Activated B cell treated with CpG ODN at 0.5 μM for 24 hours (primary cell): ENCODE measurements at places on chromosomes 1 and 21. TPM values are rescaled to one million over a fixed set of nuclear protein-coding genes. Genes with fewer than 3 reads are reported as not detected.

LRRC53 gene
- total RNA-seq, result not detected in 2 replicates

CCDC30 gene
- total RNA-seq, result 3.5 and 4.3 TPM in 2 replicates

SLC5A9 gene
- total RNA-seq, result not detected in 2 replicates

AUNIP gene
- 0.42 and 0.64 TPM in 2 replicates for total RNA-seq

TNNI3K gene
- total RNA-seq, result not detected in 2 replicates

SLC45A1 gene
- total RNA-seq, result 0.33 and 0.34 TPM in 2 replicates

GBP6 gene
- total RNA-seq, result not detected in 2 replicates

GRCh38 chr1:66276218-66276617, 257.7 kb upstream of the SGIP1 start:
- no peak for DNase-seq

DNA sequence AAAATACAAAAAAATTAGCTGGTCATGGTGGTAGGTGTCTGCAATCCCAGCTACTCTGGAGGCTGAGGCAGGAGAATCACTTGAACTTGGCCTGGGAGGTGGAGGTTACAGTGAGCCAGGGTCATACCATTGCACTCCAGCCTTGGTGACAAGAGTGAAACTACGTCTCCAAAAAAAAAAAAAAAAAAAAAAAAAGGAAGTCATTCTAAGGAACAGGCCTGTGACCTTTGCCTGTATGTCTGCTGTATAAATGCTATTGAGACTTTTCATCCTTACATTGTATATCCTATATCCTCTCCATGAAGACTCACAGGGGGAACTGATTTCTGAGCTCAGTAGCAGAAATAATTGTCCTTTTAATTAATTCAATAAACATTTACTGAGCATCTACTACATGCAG, 7.5 kb upstream of the CTPS1 start:
- no peak for DNase-seq

GRCh38 chr1:162892906-162893611, 32.1 kb upstream of the CCDC190 start:
- no peak for DNase-seq

GRCh38 chr1:111399792-111400610, 27.5 kb downstream of the OVGP1 start:
- no peak for DNase-seq

DNA sequence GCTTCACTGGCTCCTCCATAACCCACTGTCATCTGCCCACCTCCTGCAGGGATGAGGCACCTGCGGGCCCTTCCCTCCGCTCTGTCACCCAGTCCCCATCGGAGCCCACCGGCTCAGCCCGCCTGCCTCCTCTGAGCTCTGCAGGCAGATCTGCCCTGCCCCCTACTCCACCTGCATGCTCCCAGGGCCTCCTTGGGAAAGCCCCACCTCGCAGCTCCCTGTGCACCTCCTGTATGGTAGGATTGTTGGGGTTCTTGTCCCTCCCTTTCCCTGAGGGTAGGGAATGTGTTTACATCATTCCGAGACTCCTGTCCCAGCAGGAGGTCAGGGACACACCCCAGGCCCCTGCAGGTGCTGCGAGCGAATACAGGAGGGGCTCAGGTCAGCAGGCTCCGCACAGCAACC, 50.5 kb downstream of the SIK1 start:
- DNase-seq, result no peak

DNA sequence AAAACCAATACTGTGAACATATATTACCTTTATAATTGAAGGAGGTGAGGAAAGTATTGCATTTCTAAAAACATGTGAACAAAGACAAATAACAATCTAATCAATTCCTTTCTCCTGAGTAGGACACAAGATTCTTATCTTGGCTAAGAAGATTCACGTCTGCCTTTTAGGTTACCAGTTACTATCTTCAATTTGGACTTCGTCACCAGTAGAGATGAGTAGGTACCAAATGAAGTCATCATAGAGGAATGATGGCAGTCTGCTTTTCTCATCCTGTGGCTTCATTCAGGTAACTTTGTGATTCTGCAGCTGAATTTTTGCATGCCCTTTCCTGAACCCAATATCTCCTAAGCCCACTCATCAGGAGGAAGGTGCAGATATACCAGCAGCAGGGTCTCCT, 32.4 kb downstream of the ASTN1 start:
- DNase-seq, result no peak

GRCh38 chr1:151312411-151312810, 14.8 kb downstream of the PI4KB start:
- no peak for DNase-seq

DNA sequence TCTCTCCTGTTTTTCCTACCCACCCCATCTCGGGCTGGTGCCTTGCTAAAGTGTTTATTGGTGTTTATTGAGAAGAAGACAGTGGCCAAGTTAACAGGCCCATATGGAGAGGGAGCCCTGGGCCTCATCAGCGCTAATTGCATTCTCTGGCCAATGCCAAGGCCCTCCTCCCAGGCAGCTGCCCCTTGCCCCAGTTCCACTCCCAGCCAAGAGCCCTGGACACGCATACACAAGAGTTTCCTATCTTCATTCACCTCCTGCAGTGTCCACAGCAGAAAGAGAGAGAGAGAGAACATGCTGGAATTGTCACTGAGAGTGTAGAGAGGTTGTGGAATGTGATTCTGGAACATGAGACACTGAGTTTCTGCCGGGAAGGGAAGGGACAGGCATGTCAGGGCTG, 25.4 kb upstream of the VWA5B1 start:
- DNase-seq, result no peak

DNA sequence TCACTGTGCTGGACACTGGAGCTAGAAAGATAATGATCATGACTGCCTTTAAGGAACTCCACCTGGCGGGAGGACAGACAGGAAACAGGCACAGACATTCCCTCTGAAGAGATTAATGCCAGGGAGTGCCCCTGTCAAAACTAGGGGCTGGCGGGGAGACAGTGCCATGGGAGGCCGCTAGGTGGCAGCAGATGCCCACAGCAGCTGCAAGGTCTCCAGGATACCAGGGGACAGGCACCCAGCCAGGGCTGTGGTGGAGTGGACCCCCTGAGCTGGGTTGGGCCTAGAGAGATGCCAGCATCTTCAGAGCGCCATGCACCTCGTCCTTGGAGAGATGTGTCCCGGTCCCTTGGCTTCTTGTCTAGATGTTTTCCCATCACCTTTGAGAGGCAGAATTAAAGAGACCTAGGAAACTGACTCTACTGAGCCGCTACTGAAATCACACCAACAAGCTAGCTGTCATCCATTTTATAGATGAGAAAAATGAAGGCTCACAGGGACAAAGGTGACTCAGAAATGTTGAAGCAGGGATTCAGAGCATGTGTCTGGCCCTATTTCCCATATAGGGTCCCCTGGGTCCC, 3.6 kb downstream of the REN start:
- peak; percentile 71 for DNase-seq

DNA sequence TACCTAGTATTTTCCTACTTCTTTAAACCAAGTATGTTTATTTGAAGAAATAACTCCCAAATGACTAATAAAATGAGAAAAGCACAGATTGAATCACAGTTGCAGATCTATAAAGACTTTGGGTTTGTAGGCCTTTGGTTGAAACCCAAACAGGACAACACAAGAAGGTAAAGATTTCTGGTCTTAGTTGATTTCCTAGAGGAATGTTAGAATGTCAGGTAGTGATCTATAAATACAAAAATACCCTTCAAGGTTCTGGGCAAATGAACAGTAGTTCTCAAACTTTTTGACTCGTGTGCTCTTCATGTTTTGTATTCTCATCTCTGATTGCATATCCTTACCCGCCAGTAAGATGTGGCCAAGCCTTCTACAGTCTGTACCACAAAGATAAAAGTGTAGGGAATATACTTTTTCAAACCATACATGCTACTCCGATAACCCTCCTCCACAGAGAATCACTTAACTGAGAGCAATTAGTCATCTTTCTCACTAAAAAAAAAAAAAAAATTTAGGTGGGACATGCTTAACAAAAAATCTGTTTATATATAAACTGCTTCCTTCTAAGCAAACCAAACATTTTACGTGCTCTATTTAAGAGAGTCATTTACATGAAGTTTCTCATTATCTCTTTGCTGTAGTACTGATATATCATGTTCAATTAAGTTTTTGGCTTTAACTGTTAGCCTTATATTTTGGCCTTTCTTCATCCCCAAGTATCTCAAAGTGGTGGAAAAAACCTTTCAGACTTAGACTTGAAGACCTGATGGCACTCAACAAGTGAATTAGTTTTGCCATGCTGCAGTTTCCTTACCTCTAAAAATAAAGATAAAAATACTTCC, 36.0 kb downstream of the CNIH4 start:
- no peak for DNase-seq

- no peak for DNase-seq
These were observed 3.2 kb downstream of the B3GALNT2 start for GRCh38 chr1:235500971-235501540.

GRCh38 chr1:30764396-30764795, 6.8 kb upstream of the LAPTM5 start:
- no peak for DNase-seq

DNA sequence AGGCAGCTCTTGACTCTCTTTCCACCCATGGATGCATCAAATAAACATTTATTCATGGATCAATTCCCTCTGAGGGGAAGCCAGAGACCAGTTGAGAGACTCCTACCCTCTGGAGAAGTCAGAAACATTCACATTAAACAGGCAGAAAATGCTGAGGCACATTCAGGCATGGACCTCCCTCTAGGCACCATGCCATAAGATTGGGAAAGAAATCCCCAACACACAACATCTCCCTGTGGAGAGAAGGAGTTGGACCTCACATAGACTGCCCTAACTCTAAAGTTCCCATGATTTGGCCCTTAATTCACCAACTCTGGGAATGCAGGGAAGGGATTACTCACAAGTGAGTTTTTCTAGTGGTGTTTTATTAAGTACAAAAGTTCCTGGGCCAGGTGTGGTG, 415.3 kb upstream of the C1orf87 start:
- DNase-seq, result no peak

DNA sequence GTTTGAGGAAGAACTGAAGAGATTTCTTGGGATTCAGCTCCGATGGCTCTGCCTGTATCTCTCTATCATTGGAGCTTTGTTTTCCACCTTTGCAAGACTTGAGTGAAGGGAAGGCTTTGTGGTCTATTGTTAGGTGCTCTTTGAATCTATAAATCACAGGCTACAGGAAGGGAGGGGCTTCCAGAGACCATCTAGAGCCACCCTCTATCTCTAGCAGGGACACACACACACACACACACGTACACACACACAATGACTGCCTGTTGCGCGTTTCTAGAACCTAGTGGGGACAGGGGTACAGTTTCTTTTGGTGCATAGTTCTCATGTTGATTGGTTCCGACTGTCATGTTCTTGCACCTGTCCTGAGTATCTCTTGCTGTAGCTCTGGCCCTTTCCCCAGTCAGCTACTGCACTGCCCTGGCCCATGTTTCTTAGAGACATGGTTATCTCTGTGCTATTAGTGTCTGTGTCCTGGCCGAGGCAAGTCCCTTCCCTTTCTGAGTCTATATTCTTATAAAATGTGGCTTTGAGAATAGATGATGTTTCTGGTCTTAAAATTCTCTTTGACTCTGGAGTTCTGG, 60.7 kb downstream of the MAN1C1 start:
- DNase-seq, result no peak

GRCh38 chr1:232571523-232571922, 58.4 kb downstream of the SIPA1L2 start:
- DNase-seq, result no peak
